CD4-positive, alpha-beta T cell treated with Interleukin-6 at 100 ng/mL for 8 hours (primary cell): ENCODE measurements at places on chromosomes 11 and 22.

DNA sequence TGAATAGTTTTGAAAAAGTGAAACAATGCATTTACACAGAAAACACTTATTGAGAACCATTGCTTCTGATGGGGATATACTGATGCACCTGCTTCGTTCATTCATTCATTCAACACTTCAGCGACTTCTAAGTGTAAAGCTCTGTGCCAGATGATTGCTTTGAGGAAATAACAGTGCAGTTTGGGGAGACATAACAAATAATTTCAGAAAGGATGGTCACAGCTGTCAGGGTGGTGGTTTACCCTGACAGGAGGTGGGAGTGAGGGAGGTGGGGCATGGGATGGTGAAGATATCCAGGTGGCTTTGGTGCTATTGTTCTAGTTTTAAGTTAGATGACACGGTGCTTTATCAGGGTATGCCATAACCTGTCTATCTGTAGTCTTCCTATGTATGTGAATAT lies 344.1 kb downstream of the LARGE1 start:
- DNase-seq: no peak

DNA sequence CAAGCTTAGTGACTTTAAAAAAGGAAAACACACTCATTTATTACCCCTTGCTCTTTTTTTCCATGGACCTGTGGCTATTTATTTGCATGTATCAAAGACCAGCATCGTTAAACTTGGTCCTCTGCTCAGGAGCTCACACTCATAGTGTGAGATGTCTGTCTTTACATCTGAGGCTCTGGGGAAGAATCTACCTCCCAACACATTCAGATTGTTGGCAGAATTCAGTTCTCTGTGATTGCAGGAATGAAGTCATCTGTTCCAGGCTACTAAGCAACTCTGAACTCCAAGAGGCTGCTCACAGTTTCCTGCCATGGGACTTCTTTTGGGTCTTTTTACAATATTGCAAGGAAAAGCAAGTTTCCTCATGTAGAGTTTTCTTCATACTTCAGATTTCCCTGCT lies 138.8 kb downstream of the LRRC4C start:
- DNase-seq: no peak

DNA sequence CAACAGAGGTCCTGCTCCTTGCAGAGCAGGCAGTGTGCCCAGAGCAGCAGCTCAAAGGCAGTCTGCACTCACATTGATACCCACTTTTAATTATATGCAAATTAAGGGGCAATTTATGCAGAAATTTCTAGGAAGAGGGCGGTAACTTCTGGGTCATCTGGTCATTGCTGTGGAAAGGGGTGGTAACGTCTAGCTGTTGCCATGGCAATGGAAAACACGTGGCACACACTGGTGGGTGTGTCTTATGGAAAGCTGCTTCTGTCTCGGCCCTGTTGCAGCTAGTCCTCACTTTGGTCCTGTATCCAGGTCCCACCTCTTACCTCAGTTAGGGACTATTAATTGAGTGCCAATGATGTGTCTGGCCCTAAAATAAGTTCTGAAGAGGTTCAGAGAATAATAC lies 36.8 kb downstream of the BARX2 start:
- no peak for DNase-seq

DNA sequence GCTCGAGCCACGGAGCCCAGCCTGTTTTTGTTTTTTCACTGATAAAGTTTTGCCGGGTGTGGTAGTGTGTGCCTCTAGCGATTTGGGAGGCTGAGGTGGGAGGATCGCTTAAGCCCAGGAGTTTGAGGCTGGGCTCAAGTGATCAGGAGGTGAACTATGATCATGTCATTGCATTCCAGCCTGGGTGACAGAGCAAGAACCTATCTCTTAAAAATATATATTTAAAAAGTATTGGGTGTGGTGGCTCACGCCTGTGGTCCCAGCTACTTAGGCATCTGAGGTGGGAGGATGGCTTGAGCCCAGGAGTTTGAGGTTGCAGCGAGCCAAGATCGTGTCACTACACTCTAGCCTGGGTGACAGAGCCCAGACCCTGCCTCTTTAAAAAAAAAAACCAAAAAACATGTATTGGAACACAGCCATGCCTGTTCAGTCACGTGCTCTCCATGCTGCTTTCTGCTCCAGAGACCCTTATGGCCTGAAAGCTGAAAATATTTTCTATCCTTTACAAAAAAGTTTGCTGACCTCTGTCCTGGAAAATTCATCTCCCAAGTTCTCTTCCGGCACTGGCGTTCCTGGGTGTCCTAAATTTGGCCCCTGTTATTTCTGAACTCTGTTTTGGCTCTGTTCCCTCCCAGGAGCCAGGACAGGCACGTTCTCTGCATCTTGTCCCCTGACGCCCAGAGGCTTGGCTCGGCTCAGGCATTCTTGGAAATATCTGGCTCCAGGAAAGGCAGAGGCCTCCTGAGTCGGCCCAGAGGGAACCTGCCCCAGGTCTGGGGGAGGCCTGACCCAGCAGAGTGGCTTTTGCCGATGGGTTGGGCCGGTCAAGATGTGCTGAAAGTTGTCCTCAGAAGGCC lies 61.3 kb upstream of the PPP6R3 start:
- DNase-seq: no peak

DNA sequence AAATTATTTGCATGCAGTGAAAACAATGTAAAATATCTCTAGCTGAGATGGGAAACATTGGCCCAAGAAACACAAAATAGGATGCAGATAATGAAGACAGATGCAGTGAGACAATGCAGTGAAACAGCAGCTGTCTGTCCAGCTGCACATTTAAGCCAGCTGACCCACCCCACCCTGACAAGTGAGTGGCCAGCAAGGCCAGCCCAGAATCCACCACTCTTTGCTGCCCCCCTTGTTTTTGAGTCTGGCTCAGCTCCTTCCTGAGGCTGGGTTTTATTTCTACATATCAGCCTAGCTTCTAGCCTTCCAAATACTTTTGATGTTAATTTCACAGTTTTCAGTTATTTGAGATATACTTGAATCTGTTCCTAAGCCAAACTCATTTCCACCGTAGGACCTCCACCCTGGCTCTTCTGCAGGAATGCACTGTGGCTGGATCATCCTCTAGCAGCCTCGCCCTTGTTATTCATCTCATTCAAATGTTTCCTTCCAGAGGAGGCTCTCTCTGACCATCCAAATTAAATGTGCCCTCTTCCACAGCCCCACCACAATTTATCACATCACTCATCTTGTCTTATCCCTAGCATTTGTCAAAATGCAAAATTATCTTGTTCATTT lies 154.1 kb upstream of the POU2AF2 start:
- DNase-seq: no peak

GRCh38 chr22:37582526-37582925 lies 2.6 kb upstream of the LGALS2 start:
- DNase-seq: no peak

DNA sequence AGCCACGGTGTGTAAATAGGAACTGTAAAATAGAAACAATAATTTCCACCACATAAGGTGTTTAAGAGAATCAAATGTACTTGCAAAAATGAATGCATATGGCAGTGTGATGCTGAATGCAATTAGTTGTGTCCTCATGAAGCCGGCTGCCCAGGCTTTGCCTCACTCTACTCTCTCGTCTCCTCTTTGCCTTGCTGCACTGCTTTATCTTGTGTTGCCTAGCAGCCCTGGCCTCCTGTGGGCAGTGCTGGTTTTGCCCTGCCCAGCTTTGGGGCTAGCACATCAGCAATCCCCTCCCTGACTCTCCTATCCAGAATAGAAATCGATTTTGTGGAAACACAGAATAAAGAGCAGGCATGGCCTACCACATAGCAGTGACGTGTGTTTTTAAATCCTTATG lies 30.0 kb downstream of the LRRC32 start:
- no peak for DNase-seq

DNA sequence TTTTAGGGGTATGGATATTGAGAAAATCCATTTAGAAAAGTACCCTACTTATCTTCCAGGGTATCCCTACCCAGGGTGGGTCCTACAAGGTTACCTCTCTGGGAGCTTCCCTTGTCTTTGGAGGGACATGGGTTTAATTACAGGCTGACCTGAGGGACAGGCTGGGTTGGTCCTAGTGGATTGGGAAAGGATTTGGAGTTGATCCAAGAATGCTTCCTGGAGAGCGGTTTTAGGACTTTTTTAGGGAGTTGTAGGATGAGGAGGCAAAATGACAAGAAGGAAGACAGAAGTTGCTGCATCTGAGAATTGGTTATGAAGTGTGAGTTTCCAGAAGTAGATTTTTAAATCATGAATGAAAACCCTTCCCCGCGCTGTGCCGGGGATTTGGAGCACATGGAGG lies 61.8 kb upstream of the CRTAM start:
- DNase-seq: no peak

DNA sequence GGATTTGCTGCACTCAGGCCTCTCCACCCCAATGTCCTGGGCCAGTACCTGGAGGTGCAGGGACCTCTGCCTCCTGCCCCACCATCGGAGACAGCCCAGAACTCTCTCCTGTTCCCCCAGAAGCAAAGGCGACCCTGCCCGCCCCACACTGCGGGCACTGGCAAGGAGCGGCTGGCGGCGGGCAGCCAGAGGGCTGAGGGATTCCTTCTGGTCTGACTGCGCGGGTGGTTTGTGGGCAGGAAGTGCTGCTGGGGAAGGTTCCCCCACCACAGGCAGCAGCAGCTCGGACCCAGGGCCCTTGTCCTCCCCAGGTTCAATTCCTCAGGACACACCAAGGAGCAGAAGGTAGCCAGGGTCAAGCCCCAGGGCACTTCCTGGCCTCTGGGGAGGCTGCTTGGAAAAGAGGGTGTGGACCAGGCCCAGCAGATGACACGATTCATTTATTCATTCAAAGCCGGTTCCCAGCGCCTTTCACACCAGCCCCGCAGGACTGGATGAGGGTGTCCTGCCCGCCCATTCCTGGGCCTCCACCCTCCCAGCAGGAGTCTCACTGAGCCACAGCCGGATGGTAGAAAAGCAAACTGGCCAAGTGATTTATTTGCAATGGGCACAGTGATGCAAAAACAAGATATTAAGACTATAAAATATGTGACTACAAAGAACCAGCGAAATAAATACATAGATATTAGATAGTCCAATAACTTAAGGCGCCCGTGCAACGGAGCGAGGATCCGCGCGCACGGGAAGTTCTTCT lies 1.2 kb downstream of the PHLDA2 start:
- no peak for DNase-seq

DNA sequence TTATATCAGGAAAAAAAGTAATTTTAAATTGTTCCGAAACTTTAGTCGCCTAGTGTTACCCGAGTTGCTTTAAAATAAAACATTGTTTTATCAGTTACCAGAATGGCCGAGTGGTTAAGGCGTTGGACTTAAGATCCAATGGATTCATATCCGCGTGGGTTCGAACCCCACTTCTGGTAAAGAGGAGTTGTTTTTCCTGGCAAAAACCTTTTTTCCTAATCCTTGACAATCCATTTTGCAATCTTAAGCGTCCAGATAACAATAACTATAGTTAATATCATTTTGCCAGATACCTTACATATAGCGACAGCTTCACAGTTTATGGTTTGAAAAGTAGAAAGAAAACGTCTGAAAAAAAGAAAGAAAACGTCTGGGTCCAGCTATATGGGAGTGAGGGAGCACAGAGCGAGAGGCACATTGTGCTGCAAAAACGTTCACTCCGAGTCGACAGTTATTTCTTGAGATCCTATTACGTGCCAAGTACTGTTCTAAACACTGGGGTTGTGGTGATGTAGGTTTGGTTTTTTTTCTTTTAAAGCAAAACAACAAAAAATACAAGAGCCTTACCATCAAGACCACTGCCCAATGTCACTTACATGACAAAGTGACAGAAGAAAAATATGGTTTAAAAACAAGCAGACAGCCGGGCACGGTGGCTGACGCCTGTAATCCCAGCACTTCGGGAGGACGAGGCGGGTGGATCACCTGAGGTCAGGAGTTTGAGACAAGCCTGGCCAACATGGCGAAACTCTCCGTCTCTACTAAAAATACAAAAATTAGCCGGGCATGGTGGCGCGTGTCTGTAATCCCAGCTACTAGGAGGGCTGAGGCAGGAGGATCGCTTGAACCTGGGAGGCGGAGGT lies 40.6 kb downstream of the OR4D9 start:
- no peak for DNase-seq

DNA sequence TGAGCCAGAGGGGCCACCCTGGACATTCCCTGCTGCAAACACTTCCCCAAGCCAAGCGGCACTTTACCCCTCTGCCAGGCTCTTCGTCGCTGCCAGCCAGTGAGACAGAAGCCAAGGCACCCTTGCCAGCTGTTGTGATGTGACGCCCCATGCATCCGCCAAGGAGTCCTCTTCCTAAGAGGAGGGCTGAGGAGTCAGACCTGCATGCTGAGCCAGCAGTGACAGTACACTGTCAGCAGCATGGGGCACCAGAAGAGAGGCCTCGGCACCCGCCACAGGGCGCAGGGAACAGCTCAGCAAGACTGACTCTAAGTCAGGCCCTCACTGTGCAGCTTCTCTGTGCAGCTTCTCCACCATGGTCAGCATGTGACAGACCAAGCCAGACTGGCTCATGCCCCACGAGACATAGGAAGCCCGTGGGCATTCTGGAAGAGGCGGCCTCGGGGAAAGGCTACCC lies 26.4 kb downstream of the VPS37C start:
- DNase-seq: no peak

DNA sequence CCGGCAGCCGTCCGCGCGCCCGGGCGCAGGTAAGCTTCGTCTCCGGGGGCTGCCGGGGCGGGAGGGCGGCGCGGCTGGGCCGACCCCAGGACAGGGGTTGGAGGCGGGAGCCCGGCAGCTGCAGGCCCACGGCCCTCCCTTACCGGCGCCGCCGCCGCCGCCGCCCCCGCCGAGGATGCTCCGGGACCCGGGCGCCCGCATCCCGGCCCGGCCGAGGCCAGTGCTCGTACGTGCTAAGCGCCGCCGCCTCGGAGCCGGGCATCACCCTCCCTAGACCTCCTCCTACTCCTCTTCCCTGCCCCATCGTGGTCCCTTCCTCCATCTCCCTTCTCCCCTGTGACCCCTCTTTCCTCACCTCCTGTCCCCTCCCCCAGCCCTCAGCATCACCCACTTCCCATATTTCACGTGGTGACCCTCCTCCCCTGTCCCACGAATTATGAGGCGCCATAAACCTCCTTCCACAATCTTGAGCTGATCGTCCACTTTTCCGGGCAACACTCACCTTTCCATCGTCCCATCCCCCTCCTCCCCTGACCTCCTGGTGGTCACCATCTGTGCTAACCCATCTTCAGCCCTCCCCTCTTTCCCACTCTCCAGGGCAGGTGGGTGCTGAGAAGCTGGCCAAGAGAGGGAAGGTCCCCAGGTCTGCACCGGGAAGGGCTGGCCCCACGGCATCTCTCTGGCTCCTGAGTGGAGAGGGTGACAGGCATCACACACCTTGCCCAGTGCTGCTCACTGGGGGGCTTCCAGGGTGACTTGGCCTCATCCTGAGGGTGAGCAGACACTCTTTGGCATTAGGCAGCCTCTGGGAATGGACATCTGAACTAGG lies 612 bp downstream of the ASPHD2 start:
- DNase-seq: peak; percentile 5

- no peak for DNase-seq
These were observed 16.3 kb downstream of the LGR4 start for GRCh38 chr11:27456140-27456794.

DNA sequence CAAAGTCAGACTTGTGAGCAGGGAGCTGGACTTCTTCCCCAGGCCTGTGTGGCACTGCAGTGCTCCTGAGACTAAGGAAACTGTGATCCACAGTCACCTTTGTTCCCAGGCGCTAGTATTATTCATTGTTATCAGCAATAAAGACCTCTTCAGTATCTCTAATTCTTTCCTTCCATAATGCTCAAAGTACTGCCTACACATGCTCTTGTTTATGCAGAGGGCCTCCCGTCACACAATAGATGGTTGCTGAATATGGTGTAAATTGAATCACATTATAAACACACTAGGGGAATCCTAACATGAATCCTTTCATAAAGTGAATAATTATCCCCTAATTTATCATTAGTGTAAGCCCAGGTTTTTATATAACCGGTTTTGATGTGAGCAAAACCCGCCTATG lies 493.3 kb downstream of the BUD13 start:
- DNase-seq: no peak

- no peak for DNase-seq
These were observed 16.2 kb downstream of the BARX2 start for GRCh38 chr11:129391821-129392220.
